Stimulated activated CD4-positive, alpha-beta T cell treated with anti-CD3 and anti-CD28 coated beads, Interleukin-1b, Interleukin-23, amount 100 ng/mL, for 1 hour (primary cell): ENCODE measurements at places on chromosomes 16 and 17.
A peak's percentile ranks its signal among the peaks of the same experiment; 100 is the strongest.

GRCh38 chr17:64160378-64160777, 30.4 kb upstream of the ERN1 start:
- no peak for DNase-seq

- no peak for DNase-seq
Measured at GRCh38 chr17:48970224-48970623, 1.8 kb upstream of the GIP start.

- DNase-seq, result no peak
Measured at GRCh38 chr16:89600956-89601355, 12.5 kb upstream of the DPEP1 start.

GRCh38 chr17:75205037-75205792, at the start of gene NUP85:
Gene NUP85 (plus strand): TSS chr17:75205679. CDS start chr17:75205762, 83 bp downstream.
- DNase-seq, result peak; percentile 83

- DNase-seq, result no peak
Measured at GRCh38 chr17:3846437-3847164, 555 bp upstream of the NCBP3 start.

DNA sequence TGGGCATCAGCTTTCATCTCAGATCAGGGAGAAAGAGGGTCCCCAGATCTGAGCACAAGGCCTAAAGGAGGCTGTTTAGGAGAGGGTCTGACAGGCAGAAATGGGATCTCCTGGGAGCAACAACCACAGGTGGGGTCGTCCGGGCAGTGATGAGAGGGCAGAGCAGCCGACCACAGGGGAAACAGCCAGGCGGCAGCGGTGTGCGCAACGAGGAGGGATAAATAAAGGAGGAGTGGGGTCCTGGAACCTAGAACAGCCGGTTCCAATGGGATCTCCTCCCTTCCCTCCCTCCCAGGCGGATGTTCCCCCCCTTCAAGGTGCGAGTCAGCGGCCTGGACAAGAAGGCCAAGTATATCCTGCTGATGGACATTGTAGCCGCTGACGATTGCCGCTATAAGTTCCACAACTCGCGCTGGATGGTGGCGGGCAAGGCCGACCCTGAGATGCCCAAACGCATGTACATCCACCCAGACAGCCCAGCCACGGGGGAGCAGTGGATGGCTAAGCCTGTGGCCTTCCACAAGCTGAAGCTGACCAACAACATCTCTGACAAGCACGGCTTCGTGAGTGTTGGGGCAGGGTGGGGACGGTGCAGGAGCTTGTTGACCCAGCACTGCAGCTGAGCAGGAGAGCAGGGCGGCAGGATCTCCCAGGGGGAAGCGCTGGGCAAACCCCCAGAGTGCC, 1.9 kb downstream of the TBX2 start:
- DNase-seq, result no peak

- DNase-seq, result no peak
Measured at GRCh38 chr17:14227052-14227451, 9.6 kb downstream of the CDRT15 start.
